ENCODE measurements at places on chromosomes 6 and 20.

- peak; percentile 88 for DNase-seq
Measured at GRCh38 chr20:32031007-32031958, 20.8 kb upstream of the HCK start.

DNA sequence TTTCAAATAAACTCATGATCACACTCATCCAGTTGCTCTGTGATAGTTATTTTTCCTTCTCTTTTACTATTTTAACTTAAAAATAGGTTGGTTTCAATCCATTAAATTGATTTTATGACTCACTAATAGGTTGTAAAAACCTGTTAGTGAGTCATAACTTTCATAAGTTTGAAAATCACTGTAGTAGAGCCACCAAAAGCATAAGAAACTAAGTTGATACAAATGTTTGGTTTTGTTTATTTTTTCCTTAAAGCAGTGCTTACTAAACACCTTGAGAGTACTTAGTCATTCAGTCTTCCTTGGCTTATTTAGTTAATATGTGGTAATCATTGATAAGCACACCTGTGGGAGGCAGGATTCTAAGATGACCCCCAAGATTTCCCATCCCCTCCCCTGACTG is 312.1 kb upstream of the MAN1A1 start:
- no peak for DNase-seq

DNA sequence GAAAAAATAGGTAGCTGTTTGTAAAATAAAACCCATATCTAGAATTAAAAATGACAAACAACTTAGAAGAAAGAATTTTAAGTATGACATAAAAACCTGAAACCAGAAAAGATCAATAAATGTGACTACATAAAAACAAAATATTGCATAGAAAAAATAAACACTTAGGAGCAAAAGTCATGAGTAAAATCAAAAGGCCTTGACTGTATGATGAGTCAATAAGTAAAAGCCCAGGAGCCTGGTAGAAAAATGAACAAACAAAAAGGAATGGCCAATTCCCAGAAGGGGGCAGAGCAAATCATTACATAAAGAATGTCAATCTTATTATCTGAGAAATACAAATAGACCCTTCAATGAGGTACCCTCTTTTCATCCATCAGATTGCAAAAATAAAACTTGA is 20.7 kb upstream of the ENPP1 start:
- no peak for DNase-seq

DNA sequence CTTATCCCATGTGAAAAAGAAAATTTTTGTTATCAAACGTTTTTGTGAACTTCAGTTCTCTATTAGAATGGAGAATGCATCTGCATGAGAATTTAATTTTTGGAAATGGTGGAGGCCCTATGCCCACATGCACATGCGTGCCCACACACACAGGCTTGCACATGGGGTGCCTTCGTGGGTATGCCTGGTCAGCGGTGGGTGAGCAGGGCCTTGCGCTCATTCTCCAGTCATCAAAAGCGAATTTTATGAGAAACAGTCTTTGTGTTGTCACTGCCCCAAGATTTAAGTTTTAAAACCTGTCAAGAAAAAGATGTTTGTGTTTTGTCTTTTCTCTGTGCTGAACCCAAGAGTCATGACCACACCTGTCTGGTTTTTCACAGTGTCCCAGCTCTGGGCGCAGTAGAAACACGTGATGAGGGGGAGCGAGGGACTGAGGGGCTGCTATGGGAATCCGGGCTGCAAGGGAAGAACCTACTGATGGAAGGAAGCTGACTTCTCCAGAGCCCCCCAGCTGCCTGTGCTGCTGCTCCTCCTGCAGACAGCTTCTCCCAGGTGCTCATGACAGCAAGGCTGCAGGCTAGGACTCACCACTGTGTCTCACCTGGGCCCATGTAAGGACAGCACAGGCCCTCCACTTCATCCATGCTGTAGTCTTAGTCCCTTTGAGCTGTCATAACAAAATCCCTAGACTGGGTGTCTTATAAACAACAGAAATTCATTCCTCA is 153.6 kb downstream of the SYCP2 start:
- DNase-seq = no peak

- no peak for DNase-seq
Measured at GRCh38 chr20:24079661-24080412, 91.3 kb upstream of the GGTLC1 start.

GRCh38 chr6:9830808-9831207 is 584.1 kb downstream of the TFAP2A start:
- no peak for DNase-seq

GRCh38 chr20:49594143-49594930 is 26.4 kb upstream of the PTGIS start:
- DNase-seq = no peak

DNA sequence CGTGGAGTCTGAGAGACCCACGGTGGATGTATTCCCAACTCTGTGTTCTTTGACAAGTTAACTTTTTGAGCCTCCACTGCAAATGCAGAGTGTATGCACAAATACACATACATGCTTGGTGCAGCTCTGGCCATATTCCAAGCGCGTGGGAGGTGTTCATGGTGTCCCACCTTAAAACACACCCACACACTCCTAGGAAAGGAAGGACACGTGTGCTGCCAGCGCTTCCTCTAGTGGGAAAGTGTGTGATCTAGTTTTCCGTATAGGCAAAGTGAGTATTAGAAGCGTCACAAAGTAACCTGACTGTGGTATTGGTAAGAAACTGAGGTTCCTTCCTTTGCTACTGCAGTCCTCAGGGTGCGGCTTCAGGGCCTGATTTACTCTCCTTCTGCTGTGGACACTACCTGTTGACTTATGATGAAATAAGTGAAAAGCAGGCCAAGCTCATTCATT is 36.0 kb upstream of the MPC1 start:
- no peak for DNase-seq

DNA sequence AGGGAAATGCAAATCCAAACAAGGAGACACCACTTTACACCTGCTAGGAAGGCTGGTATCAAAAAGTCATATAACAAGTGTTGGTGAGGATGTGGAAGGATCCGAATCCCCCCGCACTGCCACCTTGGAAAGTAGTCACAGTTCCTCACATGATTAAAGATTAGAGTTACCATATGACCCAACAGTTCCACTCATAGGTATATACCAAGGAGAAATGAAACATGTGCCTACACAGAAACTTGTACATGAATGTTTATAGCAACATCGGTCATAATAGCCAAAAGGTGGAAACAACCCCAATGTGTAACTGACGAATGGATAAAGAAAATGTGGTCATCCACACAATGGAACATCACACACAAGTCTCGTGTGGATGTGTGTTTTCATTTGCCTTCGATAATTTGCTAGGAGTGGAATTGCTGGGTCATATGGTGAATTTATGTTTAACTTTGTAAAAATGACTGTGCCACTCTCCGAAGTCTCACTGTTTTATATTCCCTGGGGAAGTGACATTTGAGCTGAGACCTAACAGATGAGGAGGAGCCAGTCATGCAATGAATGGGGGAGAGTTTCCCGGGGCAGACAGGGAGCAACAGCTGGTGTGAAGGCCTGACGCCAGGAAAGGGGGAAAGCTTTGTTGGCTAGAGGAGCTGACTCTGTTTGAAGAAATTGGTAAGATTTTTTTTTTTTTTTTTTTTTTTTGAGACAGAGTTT is 125.9 kb upstream of the MLN start:
- DNase-seq = no peak

DNA sequence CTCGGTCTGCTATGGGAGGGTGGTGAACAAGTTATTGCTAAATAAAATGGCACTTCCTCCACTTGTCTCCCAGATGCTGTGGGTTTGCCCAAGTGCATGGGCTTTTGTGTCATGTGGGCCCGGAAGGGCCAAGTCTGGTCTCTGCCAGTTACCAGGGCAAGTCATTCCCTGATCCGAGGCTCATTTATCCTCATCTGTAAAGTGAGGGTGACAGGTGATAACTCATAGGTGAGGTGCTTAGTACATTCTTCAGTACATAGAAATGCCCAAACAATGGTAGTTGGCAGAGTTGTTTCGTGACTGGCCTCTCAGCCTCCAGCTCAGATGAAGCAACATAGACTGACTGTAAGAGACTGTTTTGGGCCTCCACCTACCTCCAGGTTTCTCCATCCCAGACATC is 2.0 kb upstream of the MUCL3 start:
- DNase-seq = no peak

DNA sequence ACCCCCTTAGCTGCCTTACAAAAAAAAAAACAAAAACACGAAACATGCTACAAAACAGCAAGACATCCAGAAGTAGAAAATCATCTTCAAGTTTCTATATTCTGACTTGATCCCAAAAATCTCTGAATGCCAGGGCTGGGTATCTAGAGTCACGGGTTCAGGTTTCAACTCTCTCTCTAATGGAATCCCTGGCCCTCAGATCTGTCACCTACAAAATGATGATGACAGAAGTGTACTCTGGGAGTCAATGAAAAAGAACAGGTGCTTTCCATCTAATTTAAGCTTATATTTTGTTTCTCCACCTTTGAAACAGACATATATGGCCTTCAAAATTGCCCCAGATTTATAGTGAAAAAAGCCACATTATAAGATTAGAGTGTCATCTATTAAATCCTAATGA is 18.3 kb downstream of the RTN4IP1 start:
- DNase-seq = no peak

GRCh38 chr20:38121741-38122140 is 43.3 kb downstream of the TGM2 start:
- no peak for DNase-seq

GRCh38 chr6:134730013-134730412 is 219.9 kb downstream of the ALDH8A1 start:
- DNase-seq = peak; percentile 47

DNA sequence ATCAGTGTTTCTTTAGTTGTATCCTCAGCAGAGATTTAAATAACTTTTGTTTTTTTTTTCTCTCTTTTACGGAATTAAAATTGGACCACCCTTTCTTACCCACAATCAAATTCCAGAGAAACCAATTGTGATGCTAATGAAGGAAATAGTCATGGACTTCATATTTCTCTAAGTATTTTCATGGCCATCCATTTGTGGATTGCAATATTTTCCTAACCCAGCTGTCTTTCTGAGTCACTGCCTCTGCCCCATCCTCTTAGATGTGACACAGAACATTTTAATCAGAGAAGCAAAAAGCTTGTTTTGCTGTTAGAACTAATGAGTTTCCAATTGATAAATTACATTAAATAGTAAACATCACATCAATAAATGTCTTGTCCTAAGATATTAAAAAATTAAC is 405.5 kb upstream of the ADGRB3 start:
- no peak for DNase-seq

- DNase-seq = peak; percentile 87
Measured at GRCh38 chr6:109978174-109979032, at the start of gene GPR6. GPR6 (plus strand) TSS chr6:109978311; CDS start chr6:109979113, 802 bp downstream.

DNA sequence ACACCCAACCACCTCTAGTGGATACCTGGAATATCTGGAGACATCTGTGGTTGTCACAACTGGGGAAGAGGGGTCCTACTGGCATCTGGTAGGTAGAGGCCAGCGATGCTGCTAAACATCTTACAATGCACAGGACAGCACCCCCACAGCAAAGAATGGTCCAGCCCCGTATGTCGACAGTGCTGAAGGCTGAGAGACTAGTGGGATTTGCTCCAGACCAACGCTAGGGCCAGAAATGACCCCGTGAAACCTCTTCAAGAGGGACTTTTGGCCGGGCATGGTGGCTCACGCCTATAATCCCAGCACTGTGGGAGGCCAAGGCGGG is 7.2 kb downstream of the PREX1 start:
- DNase-seq = no peak

- DNase-seq = no peak
Measured at GRCh38 chr6:66336176-66336575, 629.1 kb upstream of the EYS start.

- no peak for DNase-seq
Measured at GRCh38 chr20:41005361-41005729, 23.3 kb upstream of the TOP1 start.

GRCh38 chr6:73233048-73233447 is 7.8 kb upstream of the KHDC1L start:
- no peak for DNase-seq

GRCh38 chr20:48313324-48313723 is 514.5 kb downstream of the PREX1 start:
- no peak for DNase-seq

- no peak for DNase-seq
Measured at GRCh38 chr20:44609006-44609515, 26.7 kb downstream of the PKIG start.

DNA sequence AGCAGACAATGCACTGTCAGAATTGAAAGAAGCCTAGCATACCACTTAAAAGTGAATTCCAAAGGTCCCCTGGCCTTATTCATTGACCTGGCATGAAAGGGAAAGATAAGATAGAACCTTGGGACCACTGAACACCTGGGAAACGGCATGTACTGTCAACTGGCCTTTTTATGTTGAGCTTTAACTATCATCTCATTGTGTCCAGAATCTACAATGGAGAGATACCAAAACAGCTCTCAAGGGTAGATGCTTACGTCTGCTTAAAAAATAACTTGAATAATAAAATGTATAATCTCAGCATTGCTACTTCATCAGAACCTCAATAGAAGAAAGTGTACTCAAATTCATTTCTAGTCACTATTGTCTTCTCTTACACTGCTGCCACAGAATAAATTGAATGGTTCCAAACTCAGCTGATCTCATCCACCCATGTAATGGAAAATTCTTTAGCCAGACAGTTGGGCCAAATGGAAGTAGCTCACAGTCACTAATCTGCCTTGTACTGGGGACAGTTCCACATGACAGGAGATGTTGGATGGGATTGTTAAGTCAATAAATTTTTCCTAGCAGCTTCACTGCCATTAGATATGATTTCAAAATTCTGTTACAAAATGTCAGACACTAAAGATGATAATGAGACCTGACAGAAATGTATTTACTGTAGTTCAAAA is 93.8 kb downstream of the MLIP start:
- DNase-seq = no peak

DNA sequence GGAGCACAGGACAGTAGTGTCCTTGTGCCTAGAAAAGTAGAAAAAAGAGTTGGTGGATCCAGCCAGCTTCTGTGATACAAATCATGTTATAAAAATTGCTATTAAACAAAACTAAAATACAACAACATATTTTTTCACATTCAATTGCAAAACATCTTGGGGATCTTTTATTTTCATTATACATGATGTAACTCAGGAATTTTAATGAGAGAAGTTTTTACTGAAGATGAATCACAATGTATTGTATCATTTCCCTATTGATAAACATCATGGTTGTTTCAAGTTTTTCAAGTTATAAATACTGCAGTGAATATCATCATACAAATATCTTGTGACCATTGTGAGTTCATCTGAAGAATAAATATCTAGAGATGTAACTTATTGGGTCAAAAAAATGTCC is 608.0 kb downstream of the PHF3 start:
- DNase-seq = no peak

DNA sequence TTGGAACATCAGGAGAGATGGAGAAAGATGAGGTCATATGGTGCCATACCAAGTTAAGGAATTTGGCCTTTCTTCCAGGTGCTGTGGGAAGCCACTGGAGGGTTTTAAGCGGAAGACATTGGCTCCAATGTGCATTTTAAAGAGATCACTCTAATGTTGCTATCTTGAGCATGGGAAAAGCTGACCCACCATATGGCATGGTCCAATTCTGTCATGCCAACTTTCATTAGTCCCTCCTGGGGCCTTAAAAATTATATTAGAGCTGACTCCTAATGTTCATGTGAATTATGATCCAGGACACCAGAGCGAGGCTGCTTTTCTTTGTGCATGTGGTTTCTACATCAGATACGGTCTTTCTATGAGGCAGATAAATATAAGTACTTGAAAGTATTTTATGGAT is 335.0 kb upstream of the TSHZ2 start:
- no peak for DNase-seq

All from NCI-H146 (cell line).